ENCODE measurements at places on chromosomes 11 and 22.
A peak's percentile ranks its signal among the peaks of the same experiment; 100 is the strongest.

GRCh38 chr11:83508804-83509203 lies 222.6 kb upstream of the CCDC90B start:
- no peak for DNase-seq

DNA sequence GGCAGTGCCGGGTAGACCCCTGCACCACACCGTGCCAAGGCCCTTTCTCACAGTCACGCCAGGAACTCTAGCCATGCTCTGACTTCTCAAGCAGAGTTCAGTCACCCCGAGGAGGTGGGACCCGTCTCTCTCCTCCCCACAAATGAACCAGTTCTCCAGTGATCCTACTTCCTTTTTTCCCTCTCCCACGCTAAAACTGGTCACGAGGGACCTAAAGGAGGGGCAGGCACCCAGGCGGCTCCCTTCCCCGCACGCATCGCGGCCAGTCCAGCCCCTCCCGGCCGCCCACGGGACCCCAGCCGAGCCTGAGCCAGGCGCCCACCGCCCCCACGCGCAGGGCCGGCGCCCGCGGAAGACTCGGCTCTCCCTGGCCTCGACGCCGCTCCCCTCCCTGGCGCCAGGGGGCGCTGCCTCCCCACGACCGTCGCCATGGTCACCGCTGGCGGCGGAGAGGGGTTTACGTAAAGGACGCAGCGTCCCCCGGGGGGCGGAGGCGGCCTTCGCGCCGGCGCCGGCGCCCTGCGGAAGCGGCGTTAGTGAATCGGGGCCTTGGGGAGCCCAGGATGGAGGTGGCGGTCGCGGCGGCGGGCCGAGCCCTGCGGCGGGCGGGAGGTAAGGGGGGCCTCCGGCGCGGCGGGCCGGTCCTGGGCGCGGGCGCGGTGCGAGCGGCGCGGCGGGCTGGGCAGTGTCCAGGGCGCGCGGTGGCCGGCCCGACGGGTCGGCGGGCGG lies at the start of gene DAGLA:
Gene DAGLA, plus strand, starts transcription at position 499 of the 729 bp plus-strand sequence. CDS start 39,765 bp downstream, outside the sequence.
- DNase-seq: peak; percentile 99

DNA sequence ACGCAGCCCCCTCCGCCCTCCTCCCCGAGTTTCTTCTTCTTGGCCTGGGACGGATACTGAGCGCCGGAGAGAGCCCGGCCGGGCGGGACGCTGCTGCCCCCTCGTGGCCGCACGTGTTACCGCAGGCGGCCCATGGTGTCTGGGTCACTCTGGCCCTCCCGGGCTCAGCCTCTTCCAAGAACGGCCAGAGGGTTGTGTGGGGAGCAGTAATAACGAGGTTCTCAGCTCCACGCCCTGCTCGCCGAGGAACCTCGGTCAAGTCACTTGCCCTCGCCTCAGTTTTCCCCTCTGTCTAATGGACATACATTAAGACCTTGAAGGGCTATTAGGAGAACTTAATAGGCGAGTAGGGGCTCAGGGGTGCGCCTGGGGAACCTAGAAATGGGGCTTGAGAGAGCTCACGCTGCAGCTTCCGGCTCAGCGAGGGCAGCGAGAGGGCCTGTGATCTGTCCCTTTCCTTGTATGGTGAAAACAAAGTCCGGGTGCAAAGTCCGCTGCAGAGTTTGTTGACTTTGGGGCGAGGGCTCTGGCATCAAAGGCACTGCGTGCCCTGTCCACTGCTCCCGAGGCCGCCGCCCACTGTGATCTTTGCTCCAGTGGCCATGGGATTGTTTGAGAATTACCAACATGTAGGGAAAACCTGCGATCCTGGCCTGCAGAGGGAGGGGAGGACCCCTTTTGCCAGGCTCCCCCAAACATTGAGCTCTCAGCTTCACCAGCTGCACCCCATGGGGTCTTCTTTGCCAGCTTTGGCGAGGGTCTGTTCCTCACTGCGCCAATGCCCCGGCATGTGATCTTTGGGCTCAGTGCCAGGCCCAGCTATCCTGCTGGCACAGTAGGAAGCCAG lies 14.4 kb upstream of the LRP5 start:
- DNase-seq: peak; percentile 84

GRCh38 chr11:76292583-76293188 lies 86.4 kb upstream of the WNT11 start:
- no peak for DNase-seq

GRCh38 chr11:27076121-27076589 lies 35.5 kb downstream of the BBOX1 start:
- no peak for DNase-seq

DNA sequence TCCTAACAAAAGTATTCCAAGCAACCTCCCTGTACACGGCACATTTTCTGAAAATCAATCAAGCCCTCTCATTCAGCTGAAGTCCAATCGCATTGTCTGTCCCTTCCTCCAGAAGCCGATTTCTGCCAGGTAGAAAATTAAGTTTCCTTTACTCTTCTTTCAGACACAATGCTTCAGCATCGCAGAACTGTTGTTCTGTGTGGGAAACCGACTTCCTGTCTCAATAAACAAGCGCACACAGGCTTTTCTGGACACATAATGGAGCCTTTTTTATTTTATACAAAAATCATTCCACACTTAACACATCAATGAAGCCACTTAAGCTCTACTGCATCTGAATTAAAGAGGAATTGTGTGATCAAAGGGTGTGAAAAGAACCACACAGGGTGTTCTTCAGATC lies 75.6 kb downstream of the BLID start:
- no peak for DNase-seq

DNA sequence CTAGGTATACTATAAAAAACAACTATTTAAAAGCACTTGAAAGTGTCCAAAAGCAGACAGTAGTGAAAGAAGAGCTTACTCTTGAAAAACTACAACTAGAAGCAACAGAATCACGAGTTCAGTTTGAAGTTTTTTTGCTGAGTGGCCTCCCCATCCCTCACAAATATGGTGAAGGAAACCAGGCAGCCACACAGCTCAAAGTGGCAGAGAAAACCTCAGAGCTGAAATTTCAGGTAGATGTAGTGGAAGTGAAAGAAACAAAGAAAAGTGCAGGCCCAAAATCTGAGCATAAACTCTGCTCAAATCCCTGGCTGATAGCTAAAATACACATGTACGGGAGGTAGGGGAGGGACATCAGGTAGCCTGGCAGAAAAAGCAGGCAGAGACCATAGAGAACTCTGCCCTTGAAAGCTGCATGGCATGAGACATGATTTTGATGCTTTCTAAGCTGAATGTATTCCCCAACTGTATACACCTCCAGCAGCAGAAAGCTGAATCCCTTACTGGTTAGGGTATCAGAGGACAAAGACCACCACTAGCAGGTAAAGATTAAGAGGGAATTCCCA lies 12.1 kb downstream of the BTBD10 start:
- DNase-seq: no peak

- DNase-seq: no peak
Measured at GRCh38 chr11:106014620-106015019, 7.4 kb downstream of the MSANTD4 start.

GRCh38 chr22:50046019-50046415 lies 12.1 kb downstream of the TTLL8 start:
- DNase-seq: no peak

DNA sequence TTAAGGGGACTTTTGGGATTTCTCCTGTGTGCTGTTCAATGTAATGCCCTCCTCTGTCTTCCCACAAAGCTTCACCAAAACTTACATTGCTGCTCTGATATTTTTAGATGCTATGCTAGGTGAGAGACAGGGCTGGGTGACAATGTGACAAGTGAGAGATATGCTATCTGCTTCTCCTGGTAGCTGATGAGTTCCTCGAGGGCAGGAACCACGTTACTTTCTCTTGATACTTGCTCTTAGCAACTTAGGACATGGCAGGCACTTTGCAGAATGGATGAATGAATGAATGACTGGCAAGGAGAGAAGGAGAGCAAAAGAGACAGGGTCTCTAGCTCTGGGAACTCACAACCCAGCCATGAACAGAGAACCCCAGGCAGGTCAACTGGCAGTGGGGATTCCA lies 115.4 kb downstream of the C11orf58 start:
- no peak for DNase-seq

DNA sequence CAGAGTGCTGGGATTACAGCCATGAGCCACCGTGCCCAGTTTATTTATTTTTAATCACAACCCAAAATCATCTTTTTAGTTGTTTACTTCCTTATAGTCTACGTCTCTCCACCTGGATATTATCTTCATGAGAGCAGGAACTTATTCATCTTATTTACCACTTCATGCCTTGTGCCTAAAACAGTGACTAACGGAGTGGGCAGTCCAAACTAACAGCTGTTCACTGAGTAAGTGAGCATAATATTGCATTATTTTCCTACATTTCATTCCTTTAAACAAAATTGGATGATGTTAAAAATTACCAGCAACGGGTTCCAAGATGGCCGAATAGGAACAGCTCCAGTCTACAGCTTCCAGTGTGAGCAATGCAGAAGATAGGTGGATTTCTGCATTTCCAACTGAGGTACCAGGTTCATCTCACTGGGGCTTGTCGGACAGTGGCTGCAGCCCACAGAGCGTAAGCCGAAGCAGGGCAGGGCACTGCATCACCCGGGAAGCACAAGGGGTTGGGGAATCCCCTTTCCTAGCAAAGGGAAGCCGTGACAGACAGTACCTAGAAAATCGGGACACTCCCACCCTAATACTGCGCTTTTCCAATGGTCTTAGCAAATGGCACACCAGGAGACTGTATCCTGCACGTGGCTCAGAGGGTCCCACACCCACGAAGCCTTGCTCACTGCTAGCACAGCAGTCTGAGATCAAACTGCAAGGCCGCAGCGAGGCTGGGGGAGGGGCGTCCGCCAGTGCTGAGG lies 14.1 kb downstream of the TMEM123 start:
- DNase-seq: no peak

GRCh38 chr11:66328302-66329144 lies 7.7 kb downstream of the RIN1 start:
- DNase-seq: peak; percentile 76

DNA sequence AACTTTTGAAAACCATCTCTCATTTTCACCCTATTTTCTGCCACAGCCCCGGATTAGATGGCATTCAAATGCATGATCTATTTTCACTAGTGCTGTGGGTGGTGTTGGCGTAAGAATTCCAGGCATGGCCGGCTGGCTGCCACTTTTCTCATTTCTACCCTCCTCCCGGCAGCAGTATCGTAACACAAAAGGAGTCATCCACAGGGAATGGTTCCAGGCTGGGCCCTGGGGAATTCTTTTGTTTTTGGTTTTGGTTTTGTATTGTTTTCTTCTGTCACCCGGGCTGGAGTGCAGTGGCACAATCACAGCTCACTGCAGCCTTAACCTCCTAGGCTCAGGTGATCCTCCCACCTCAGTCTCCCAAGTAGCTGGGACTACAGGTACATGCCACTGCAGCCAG lies 13.8 kb downstream of the JAML start:
- no peak for DNase-seq

DNA sequence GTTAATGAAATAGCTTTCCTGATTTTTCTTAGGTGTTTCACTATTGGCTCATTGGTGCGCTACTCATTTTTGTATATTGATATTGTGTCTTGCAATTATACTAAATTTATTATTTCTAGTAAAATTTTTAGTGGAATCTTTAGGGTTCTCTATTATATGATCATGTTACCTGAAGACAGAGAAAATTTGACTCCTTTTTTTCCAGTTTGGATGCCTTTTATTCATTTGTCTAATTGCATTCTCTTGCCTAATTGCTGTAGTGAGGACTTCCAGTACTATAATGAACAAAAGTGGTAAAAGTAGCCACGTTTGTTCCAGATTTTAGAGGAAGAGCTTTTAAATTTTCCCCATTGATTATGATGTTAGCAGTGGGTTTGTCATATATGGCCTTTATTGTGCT lies 114.0 kb upstream of the SERPIND1 start:
- no peak for DNase-seq

DNA sequence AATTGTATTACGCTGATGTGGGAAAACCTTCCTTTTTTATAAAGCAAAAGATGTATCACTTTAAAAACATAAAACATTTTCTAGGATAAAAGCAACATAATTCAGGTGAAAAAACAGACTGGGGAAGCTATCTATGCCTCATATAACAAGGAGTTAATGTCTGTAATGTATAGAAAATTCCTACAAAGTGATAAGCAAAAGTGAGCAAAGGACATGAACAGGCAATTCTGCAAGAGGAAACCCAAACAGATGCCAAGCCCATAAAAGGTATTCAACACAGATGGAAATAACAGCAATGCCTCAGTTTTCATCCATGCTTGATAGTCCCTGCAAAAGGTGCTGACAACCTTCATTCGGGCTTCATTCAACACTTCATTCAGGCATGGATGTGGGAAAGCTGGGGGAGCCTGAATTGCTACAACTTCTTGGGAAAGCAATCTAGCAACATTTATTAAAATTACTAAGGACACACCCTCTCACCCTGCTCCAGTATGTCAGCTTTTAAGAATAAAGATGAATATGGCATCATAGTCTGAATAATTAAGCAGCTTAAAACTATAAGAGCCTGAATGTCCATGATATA lies 39.3 kb downstream of the KCNQ1OT1 start:
- DNase-seq: no peak

DNA sequence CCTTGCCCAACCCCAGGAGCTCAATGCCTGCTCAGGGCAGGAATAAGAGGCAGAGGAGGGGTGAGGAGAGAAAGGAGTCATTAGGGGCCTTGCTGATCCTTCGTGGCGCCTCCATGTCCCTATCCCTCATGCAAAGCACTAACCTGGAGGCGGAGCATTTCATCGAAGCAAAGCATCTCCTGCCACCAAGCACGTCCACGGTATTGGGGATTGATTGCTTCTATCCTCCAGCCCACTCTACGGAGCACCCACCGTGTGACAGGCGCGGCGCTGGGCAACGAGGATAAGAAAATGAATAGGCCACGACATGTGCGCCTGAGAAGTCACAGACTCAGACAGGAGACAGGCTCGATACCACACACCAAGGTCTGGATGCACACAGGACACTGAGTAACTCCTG lies 67.0 kb downstream of the IGLL1 start:
- no peak for DNase-seq

DNA sequence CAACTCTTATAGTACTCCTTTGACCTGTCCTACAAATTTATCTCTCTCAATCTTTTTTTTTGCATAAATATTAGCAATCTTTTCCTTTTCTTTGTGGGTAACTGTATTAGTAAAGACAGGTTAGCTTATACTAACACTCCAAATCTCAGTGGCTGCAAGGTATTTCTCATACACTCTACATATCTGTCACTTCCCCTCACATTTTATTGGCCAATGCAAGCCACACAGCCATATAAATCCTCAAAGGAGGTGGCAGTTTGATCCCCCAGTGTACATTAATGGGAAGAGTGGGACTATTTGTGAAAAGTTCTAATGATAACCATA lies 42.6 kb upstream of the EED start:
- DNase-seq: peak; percentile 79

- no peak for DNase-seq
Measured at GRCh38 chr11:92154110-92154509, 70.5 kb upstream of the FAT3 start.

DNA sequence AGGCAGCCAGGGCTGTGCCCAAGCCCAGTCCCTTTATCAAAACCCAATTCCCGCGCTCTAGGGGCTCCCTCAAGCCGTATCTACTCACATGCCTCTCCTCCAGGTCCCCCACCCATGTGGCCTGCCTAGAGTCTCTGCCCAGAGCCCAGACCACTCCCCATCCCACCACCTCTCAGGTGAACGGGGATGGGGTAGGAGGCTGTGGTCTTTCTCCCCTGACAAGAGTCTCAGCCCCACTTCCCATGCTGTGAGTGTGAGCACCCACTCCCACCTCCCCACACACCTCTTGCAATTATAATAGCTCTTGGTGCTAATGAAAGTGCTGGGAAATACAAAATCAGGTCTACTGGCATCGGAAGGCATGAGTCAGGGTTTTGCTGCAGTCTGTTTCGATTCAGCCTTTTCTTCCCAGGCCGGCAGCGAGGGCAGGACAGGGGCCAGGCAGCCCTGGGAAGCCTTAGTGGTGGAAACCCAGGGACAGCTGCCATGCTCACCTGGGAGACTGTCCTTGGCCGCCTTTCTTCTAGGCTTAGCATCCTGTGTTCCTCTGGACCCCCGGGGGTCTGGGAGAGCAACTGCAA lies 16.7 kb upstream of the TMPRSS4 start:
- DNase-seq: no peak

GRCh38 chr11:64893194-64894069 lies 15.0 kb upstream of the EHD1 start:
- no peak for DNase-seq

Data from inflammatory macrophage (primary cell).